ENCODE measurements at places on chromosomes 11 and 22.
A peak's percentile ranks its signal among the peaks of the same experiment; 100 is the strongest.

- DNase-seq, result no peak
Observed at GRCh38 chr11:74581954-74582547, 10.3 kb upstream of the POLD3 start.

- DNase-seq, result no peak
Observed at GRCh38 chr11:58494101-58494500, 13.8 kb downstream of the OR5B21 start.

GRCh38 chr11:25449091-25449490, 882.8 kb upstream of the ANO3 start:
- DNase-seq, result no peak

DNA sequence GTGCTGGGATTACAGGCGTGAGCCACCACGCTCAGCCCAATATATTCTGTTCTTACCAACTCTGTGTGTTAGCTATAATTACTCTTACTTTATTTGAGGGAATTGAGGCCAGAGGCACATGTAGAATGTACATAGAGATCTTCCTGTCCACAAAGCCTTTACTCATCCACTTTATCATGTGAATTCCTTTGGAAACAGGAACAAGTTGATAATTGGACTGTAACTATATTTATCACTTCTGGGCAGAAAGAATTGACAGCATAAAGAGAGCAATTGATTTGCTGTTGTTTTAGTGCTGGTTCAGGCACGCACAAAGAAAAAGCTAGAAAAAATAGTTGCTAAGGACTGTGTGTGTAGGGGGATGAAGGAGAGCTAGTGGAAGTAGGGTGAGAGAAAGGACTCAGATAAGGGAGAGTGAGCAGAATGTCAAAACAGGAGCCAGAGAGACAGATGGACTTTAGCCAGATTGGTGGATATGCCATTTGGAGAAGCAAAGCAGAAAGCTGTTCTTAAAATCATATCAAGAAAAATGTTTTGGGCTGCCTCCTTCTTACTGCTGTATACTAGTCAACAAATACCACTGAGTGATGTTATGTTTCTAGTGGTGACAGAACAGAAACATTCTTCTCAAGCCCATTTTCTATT, 929.8 kb upstream of the CNTN5 start:
- no peak for DNase-seq

GRCh38 chr11:104609311-104610085, 288.8 kb downstream of the CASP12 start:
- DNase-seq, result peak; percentile 49

DNA sequence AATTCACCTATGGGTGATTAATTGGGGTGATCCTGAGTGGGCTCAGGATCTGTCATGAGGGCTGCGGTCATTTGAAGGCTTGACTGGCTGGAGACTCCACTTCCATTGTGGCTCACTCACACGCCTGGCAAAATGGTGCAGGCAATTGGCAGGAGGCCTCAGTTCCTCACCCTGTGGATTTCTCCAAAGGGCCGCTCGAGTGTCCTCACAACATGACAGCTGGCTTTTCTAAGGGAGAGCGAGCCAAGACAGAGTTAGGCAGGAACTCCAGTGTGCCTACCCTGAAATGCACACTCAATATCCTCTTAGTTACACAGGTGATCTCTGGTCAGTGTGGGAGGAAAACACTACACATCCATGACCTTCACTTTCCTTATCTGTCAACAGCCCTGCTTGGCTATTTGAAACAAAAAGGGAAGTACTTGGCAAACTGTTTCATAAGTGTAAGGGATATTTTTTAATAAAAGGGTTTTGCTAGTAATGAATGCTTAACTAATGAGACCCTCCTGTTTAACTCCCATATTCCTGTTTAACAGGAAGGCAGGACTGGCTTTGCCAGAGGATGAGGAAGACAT, 25.7 kb downstream of the OSBP2 start:
- no peak for DNase-seq

DNA sequence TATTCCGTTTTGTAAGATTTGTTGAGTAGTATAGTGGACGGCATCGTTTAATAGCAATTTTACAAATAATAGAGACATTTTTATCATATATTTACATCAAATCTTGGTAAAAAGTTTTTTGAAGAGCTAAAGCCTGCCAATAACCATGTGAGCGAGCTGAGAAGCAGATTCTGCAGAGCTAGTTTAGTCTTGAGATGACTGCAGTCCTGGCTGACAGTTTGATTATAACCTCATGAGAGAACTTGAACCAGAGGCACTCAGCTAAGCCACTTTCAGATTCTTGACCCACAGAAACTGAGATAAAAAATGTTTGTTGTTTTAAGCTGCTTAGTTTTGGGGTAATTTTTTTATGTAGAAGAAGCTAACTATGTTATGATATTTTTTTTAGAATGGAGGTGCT, 78.9 kb downstream of the PDE3B start:
- DNase-seq, result no peak

- DNase-seq, result no peak
Observed at GRCh38 chr11:87394924-87395323, 357.2 kb downstream of the TMEM135 start.

DNA sequence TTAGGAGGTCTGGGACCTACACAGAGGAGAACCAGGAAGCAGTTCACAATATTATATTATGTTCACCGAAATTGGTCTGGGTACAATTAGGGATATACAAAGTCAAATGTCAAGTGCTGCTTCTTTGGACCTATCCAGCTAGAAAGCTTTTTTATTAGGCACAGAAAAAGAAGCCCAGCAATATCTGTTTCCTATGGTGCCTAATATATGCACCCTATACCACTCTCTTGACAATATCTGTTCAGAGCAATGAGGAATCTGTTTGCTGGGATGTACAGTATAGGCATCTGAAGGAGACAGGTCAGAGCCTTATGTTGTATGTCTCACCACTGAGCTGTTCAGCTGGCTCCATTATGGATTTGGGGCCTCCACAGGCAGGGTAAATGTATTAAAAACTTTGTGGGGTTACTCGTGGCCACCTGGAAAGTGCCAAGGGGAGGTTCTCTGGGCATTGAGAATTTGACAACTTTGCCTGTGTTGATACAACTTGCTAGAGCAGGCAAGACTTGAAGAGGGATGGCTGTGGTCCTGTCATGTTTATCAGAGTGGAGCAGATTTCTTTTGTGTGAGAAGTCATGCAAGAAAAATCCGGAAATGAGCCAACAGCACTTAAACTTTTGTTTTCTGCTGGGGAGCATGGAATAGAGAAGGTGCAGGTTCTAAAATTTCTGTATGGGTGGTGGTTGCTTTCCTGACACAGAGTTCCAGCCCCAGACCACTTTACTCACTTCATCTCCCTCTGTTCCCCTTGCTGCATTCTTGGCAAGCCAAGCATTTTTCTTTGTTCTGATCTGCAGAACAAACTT, 10.1 kb downstream of the STIM1 start:
- DNase-seq, result no peak

- no peak for DNase-seq
Observed at GRCh38 chr11:37525336-37525735, 927.3 kb upstream of the RAG2 start.

DNA sequence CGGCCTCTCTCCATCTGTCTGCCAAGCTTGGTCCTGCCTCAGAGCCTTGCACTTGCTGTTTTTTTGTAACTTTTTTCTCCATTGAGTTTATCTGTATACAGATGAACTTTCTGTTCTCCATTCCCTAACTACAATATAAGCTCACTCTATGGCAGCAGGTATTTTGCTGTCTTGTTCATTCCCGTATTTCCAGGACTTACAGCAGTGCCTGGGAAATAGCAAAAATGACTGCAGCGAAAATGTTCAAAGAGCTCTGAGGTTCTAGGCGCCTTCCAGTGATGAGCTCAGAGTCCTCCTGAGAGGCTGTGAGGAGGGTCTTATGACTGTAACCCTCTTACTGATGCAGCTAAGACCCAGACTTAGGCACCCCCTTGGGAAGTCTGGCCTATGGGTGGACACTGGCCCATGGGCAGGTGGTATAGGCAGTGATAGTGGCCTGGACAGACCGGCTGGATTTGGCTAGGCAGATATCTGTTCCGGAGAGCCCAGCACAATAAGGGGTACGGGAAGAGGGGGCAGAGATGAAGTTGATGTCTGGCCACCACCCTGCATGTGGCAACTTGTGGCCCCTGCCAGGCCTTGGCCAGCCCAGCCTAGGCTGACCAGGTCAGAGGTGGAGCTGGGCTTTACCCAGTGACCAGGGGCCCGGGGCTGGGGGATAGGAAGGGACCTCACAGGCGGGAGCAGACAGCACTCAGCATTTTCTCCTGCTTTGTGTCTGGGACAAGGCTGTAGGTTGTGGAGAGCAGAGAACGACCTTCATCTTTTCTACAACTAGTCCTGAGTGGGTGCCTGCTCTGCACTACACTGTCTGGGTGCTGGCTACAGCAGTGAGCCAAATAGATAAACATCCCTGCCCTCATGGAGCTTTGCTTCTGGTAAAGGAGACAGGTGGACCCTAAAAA, 4.6 kb downstream of the ATF4 start:
- DNase-seq, result no peak

GRCh38 chr11:12845739-12846358, 163.3 kb upstream of the RASSF10 start:
- DNase-seq, result peak; percentile 95

- DNase-seq, result no peak
Observed at GRCh38 chr11:2800655-2801531, 84.7 kb downstream of the CDKN1C start.

All from NCI-H1105 treated with DMSO at 0.1 percent for 48 hours (cell line).